Trophoblast cell (in vitro differentiated cells and primary cell): ENCODE measurements at places on chromosomes 16 and 17.
A peak's percentile ranks its signal among the peaks of the same experiment; 100 is the strongest.

GRCh38 chr17:50047083-50047482, 8.8 kb upstream of the ITGA3 start:
- DNase-seq, result no peak

GRCh38 chr16:87828907-87829621, 40.2 kb downstream of the SLC7A5 start:
- no peak for DNase-seq

DNA sequence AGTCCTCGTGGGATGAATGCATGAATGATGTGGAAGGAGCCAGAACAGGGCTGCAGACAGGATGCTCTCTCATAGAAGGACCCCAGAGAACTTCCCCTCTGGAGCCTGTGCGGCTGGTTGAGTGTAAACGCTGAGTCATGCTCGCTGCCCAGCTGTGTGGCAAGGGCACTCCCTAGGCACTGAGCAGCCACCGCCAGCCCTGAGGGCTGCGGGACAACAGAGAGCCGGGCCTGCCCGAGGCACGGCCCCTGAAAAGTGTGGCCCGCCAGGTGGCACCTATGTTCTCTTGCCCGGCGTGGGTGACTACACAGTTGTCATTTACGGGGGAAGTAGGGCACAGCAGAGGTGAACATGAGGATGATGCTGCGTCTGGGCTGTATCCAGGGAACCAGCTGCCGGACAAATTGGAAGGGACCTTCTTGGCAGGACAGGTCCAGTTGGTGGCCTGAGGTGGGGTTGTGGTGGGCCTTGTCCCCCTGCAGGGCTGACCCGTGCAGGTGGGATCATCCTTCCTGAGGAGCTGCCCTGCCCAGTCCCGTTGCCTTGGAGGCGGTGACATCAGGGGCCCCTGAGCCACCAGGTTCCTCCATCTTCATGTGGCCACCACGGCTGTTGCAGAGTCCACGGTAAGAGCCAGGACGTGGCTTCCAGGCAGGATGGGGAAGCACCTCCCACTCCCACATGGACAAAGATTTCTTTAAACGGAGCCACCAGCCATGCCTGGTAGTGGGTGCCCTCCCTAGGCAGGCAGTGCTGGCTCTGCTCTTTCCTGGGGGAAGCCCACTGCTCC, 94.8 kb upstream of the CBX4 start:
- no peak for DNase-seq

DNA sequence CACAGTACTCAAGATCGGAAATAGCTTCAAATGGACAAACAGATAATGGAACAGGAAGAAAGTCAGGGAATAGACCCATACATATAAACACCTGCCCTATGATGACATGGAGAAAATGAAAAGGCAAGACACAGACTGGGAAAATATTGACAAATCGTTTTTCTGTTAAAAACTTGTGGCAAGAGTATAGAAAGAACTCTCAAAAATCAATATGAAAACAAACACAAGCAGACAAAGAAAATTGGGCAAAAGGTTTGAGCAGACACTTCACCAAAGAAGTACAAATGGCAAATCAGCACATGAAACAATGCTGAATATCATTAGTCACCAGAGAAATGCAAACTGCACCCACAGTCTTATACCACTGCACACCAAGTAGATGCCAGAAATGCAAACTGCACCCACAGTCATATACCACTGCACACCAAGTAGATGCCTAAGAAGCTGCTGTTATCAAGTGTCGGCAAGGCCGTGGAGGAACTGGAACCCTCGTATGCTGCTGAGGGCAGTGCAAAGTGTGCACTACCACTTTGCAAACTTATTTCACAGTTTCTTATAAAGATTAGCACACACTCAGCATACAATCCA, 123.5 kb upstream of the CHMP6 start:
- DNase-seq, result no peak

GRCh38 chr17:30360086-30360808, 18.5 kb upstream of the CPD start:
- no peak for DNase-seq

- DNase-seq, result no peak
These were observed 551 bp upstream of the MLX start for GRCh38 chr17:42566215-42566882.

DNA sequence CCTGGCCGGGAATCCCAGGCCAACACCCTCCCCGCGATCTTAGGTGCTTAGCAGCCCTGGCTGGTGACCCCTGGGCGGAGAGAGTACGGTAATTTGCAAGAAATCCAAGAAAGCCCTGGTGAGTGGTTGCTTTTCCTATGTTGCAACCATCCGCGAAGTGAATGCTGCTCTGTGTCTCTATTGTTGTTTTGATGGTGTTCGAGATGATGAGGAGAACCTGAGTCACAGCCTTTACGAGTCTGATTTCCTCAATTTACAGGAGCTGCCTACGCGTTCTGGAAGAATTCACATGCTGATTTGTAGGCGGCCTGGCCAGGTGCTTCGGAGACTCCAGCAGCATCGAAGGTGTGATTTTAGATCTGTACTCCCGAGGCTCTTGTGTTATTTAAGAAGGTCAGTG, 63.3 kb downstream of the TMEM235 start:
- DNase-seq, result no peak

DNA sequence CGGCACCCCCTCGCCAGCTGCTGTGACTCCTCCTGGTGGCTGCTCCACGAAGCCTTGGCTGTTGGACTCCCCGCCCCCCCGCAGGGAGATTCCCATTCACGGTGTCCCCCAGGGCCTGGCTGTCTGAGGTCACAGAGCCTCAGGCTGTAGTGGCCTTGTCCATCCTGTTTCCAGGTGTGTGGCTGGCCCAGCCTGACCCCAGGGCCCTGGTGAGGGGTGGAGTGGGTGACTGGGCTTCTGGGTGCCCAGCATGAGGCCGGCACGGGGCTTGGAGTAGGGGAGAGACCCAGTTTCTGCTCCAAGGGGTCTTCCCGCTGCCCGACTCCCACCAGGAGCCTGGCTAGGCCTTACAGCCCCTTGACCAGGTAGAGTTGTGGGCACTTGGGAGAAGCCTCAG, 10.4 kb downstream of the PRSS27 start:
- no peak for DNase-seq

DNA sequence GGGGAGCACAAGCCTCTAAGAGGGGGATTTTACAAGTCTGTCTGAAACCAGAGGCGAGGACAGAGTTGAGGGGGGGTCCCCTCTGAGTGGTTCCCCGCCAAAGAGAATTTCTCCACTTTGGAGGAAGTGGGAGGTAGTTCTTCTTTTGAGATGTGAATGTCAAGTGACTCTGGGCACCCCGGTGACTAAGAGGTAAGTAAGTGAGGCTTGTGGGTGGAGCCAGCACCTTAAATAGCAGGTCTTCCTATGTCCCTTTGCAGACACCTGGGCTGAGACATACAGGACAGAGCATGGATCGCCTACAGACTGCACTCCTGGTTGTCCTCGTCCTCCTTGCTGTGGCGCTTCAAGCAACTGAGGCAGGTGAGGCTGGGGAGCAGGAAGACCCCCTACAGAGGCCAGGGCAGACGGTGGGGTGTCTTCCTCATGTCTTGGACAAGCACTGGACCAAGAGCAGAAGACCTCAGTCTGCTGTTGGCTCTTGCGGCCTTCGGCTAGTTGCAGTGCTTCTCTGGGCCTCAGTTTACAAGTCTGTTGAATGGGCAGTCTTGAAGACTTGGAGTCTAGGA, at the start of gene CCL22:
Gene CCL22 (plus strand): TSS at position 257 of the 569 bp plus-strand sequence. CDS start 34 bp downstream, at position 291.
- DNase-seq, result no peak

DNA sequence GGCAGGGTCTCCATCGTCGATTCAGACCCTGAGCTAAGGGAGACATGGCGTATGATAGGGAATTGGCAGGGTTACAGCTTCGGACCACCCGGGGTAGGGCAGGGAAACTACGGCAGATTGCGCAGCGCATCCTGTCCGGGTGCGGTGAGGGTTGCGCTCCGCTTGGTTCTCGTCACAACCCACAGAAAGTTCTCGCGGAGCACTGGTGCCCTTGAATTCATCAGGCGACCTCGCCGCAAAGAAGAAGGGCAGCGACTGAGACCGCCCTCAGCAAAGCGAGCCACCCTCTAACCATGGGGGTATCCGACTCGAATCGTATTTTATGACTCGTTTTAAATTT, 1.2 kb downstream of the HS3ST3B1 start:
- peak; percentile 55 for DNase-seq

DNA sequence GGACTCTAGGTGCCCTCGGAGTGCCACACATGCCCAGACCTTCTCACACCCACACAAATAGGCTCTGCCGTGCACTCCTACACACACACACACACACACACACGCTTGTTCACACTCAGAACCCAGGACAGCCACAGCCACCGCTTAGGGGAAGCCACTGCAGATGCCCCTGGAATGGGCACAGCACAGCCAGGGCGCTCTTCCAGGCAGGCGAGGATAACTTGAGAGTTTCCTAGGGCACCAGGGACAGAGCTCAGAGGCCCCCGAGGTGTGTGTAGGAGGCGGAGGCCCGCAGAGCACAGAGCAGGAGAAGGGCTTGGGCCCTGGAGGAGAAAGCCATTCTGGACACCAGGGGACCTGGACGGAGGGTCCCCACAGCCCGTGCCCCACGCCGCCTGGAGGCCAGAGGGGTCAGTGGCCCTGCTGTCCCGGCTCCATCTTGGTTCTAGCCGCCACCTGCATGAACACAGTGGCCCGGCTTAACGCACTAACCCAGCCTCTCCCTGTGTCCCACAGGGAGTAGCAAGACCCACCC, 21.0 kb downstream of the TRARG1 start:
- DNase-seq, result no peak
